ENCODE measurements at places on chromosomes 5 and 9.

- peak; percentile 95 for DNase-seq
These were observed 86.7 kb upstream of the ICE1 start for GRCh38 chr5:5335700-5336264.

- DNase-seq = no peak
These were observed 76.9 kb downstream of the ST8SIA4 start for GRCh38 chr5:100826133-100826532.

- DNase-seq = peak; percentile 60
These were observed 66.7 kb downstream of the IL6ST start for GRCh38 chr5:55927861-55928655.

- DNase-seq = no peak
These were observed 219.2 kb upstream of the PANK3 start for GRCh38 chr5:168798065-168799023.

DNA sequence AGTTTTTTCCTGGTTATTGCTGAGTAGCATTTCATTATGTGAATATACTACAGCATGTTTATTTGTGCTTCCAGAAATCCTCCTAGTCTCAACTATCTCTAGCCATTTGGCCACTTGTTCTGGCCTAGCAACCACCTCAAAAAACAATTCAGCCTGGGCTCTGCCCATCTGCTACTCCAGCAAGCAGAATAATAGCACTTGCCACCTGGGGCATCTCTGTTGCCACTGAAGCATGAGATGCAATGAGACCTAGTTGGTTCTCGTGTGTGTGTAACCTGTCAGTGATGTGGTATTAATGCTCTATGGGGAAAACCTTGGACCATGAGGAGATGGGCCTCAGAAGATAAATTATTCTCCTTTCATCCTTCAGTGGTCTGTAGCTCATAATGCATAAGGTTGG lies 129.5 kb downstream of the RNF180 start:
- DNase-seq = no peak

DNA sequence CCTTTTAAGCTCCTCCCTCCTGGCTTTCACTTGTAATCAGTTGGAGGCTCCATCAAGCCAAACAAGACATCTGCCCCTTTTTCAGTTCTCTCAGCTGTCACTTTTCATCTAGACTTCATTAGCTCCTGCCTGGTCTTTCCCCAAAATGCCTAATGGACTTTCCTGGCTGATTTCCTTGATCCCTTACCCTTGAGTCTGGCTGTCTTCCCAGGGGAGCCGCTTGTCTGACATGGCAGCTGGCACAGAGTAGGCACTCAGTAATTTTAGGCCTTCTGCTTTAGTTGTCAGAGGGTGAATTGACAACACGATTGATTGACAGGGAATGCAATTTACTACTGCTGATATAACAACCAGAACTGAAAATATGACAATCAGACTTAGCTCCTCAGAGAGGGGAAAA lies 2.1 kb downstream of the C9orf153 start:
- no peak for DNase-seq

GRCh38 chr5:174183701-174184100 lies 138.2 kb downstream of the NSG2 start:
- DNase-seq = no peak

DNA sequence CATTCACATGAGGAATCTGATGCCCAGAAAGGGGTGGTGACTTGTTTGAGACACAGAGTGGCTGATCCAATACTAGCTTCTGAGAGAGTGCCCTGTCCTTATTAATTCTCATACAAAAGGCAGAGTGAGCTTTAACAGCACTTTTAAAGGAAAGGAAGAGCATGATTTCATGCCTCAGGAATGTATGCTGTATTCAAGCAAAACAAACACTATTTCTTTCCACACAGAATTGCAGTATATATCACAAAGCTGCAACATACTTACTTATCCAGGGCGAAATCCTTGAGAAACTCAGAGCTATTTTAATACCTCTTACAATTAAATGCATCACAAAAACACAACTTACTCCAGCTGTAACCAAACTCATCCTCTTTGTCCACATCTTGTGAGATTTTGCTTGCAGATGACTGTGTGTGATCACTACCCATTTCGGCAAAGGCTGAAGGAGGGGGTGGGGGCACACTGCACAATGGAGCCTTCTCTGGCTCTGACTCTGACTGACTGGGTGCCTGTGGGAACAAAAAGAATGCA lies 139.8 kb downstream of the MPDZ start:
- DNase-seq = peak; percentile 94

DNA sequence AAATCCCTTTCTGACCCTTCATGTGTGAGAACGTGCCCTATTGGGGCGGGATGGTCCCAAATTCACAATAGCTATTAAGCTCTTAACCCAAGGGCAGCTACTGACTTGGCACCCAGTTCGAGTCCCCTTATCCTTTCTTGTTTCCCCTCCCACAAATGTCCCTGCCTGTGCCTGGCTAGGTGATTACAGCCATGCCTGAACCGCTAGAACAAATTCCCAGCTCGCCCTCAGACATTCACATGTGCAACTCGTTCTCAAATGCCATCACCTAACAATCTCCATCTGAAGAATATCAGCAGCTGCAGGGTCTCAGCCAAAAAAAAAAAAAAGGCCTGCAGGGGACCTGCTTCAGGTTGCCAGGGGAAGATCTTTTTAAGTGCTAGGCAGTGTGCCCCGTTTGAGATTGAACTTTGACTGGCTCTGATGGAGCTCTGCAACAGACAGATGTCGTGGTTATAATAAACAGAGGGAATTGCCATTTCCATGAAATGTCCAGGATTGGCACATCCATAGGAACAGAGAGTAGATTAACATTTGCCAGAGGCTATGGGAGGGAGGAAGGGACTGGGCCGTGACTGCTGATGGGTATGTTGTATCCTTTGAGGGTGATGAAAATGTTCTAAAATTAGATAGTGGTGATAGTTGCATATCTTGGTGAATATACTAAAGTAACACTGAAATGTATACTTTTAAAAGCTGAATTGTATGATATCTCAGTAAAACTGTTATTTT lies 347.2 kb upstream of the WWC1 start:
- DNase-seq = no peak

DNA sequence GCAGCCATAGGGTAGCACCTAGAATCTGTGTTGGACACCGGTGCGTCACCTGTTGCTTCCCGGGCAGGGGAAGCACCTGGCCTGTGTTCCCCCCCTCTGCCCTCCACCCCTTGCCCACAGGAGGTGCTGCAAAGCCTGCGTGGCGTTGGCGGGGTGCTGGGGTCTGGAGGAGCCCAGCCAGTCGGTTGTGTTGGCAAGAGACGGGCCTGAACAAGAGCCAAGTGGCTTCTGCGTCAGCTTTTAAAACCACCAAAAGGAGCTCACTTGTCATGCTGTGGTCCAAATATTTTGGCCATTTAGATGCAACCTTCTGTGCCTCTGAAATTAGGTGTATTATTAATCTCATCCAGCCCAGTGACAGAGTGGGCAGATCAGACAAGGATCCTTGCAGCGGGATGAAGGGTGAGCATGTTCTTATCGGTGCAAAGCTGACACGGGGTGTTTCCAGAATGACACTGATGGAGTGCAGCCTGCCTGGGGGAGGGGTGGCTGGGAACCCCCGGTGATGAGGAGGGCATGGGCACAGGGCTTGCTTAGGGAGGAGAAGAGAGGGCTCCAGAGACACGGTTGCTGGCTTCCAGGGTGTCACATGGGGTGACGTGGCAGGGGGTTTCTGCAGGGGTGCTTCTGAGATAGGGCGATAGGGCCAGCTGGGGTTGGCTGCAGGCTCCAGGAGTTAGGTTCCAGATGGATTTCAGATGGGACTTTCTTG lies 9.7 kb upstream of the RXRA start:
- DNase-seq = peak; percentile 42

DNA sequence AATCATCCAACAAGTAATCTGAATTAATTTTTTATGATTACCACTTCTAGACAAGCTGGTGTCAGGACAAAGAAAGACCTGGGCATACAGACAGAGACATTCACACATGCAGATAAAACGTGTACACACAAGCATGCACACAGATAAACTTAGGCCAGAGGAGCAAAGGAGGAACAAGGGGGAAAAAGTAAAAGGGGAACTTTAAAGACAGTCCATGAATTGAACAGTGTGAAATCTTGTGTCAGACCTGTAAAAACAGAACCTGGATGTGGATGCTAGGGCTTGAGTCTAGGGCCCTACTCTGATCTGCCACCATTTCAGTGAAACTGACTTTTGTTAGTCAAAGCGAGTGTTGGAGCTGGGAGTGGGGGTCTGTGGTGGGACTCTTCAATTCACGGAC lies 11.2 kb upstream of the ZSWIM6 start:
- no peak for DNase-seq

GRCh38 chr5:169115461-169116124 lies 185.3 kb downstream of the SLIT3 start:
- DNase-seq = no peak

DNA sequence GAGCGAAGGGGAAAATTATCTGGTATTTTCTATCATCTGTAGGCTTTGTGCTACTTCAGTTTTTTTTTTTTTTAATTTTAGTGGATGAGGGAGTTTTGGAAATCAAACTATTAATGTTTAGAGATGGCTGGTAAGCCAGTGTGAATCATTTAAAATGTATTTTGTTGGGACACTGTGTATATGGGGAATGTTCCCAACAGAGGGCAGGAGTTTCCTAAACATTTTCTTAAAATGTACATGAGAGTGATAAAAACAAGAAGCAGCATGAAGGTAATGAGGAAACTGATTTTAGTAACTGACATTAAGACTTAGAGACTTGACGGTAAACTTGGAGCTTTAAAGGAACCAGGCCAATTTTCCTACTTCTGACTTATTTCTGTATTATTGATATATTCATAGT lies 68.2 kb upstream of the ITGA2 start:
- no peak for DNase-seq

GRCh38 chr9:89591274-89592212 lies 13.3 kb upstream of the GADD45G start:
- DNase-seq = peak; percentile 43

DNA sequence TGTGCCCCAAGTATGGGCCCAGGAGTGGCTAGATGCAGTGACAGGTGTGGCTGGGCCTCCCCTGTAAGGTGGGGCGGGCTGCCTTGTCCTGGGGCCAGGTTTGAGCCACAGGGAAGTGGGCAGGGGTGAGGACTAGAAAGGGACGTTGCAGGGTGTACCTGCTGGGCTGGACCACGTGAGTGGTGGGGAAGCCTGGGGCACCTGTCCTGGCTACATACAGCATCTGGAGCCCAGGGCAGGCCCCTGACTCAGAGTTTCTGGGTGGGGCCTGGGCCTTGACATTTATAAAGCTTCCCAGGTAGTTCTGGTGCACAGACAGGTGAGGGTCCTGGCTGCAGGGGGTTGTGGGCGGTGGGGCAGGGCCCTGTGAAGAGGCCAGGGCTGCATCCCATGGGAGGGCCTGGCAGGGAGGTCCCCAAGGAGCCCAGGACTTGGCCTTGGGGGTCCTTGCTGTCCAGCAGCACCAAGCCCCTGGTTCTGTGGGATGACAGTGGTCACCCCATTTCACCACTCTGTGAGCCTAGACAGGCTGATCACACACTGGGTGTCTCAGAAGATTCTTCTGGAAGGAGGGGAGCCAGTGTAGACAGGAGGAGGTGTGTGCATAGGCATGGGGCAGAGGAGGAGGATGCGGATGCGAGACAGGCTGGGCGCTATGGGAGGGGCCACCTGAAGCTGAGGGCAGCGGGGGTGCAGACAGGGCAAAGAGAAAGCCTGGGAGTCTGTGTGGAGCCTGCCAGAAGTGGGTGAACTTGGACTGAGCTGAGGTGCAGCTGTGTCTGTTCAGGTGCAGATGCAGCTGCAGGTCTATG lies 94.0 kb downstream of the PHF2 start:
- peak; percentile 50 for DNase-seq

GRCh38 chr9:34025062-34025461 lies 23.6 kb downstream of the UBAP2 start:
- no peak for DNase-seq

GRCh38 chr9:10899509-10899908 lies 286.7 kb upstream of the PTPRD start:
- DNase-seq = no peak

DNA sequence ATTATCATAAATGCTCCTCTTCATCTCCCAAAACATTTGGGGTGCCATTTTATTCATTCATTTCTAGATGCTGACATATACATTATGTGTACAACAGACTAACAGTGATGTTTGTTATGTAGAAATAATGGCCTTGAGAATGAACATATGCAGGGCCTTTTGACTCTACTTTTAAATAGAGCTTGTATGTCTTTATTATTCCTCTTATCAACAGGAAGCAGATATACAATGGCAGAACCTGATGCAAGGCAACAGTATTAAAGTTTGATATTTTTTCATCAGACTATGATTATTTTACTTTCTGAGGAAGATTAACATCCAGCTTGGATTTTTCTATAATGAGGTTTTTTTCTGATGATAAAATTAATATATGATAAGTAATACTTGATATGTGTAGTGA lies 44.1 kb downstream of the SNX18 start:
- DNase-seq = no peak

DNA sequence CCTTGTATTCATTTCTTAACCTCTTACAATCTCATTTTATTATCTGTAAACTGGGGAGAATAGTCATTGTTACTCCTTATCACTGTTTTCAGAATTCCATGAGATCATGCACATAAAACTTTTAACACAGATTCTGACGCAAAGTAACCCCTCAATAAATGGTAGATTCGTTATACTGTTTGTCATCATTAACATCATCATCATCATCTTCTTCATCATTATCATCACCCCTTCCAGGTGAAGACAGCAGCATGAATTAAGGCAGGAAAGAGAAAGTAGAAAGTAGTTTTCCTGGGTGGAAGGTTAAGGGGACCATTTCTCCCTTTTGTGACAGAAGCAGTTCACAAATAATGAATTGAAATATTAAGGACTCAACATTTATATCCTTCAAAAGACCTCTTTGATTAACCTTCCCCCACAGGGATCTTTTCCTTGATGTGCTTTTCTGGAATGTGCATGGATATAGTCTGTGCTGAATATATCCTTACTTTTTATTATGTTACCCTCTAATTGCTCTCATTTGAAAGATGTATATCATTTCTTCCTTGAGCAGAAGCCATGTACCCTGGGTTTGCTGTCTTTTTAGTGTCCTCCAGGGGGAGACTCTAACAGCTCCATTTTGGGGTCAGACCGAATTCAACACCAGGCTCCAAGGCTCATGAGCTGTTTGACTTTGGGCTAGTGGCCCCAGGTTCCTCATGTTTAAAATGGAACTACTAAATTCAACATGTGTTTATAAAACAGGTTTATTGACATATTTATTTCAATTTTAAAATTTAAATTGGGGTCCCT lies 1029.9 kb upstream of the WWC1 start:
- DNase-seq = no peak

GRCh38 chr5:8845296-8845695 lies 700.6 kb downstream of the SEMA5A start:
- DNase-seq = no peak

GRCh38 chr9:104808035-104808614 lies 44.2 kb downstream of the NIPSNAP3B start:
- DNase-seq = peak; percentile 41

- no peak for DNase-seq
These were observed 41.1 kb downstream of the LAMC3 start for GRCh38 chr9:131049829-131050715.

DNA sequence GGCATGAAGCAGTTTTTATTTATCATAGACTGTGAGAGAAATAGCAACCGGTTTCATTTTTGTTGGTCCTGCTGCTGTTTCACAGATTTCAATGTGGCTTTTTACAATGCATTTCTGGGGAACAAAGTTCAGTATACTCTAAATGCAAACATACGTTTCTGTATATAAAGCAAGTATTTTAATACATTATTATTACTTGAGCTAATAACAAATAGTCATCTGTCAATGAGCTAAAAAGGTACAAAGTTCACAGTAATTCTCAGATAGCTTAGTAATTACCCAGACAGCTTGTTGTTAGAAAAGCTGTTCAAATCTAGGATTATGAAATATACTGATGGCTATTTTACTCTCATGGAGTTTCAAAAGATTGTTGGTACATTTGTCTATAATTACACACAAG lies 50.8 kb downstream of the PBX3 start:
- DNase-seq = no peak

GRCh38 chr9:15782106-15782505 lies 229.3 kb downstream of the CCDC171 start:
- no peak for DNase-seq

Data from islet precursor cell (in vitro differentiated cells).